ENCODE measurements at places on chromosomes 5 and 9.

DNA sequence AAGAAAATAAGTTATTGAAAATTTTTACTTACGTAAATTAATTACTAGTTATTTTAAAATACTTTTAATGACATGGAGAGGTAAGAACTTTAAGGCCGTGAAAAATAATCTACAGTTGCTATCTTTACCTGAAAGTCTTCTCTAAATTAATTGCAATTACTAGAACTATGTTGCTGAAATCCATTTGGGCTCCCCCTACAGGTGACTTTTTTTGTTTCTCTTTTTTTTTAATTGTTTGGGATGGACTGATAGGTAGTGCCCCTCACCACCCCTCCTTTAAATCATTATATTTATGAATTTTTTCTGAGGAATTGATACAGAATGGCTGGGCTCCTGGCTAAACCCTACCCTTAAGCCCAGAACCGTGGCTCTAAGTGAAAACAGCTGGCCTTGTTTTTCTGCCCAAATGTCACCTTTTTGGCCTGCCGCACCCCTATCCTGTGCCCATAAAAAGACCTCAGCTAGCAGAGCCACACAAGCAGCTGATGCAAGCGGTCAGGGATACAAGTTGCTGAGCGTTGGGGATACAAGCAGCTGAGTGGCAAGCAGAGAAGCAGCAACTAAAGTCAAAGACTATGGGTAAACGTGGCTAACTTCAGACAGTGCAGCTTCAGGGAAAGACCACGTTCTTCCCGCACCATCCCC is 315.2 kb upstream of the ACO1 start:
- DNase-seq: peak; percentile 4

DNA sequence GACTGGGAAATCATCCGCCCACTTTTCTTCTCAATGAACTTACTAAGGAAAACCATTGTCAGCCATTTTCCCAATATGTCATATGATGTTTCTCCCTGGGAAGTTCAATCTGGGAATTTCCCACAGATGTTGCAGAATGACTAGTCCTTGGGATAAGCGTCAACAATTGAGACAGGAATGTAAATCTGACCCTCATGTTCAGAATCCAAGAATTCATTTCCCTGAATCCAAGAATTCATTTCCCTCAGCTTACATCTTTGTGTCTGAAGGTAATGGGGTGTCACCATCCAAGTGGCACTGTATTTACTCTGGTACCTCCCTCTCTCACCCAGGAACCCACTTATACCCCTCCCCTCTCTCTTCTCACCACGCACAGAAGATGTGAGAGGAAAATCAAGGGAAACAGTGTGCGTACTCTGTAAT is 7.4 kb downstream of the KLF9 start:
- DNase-seq: no peak

DNA sequence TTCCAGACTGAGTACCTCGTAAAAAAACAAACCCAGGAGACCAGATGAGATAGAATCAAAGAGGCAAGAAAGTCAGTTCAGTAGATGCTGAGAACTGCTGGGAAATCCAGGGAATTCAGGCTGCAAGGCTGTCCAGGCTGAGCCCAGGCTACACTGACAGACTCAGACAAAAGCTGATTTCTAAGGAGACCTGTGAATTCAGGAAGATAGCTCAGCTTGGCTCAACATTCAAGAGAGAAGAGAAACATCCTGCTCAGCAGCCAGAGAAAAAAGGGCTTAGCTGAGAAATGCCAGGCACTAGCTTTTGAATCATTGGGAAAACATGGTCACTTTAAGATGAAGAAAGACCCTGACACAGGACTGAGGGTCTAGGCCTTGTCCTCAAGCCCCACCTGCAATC is 118.2 kb upstream of the SLC44A1 start:
- DNase-seq: no peak

DNA sequence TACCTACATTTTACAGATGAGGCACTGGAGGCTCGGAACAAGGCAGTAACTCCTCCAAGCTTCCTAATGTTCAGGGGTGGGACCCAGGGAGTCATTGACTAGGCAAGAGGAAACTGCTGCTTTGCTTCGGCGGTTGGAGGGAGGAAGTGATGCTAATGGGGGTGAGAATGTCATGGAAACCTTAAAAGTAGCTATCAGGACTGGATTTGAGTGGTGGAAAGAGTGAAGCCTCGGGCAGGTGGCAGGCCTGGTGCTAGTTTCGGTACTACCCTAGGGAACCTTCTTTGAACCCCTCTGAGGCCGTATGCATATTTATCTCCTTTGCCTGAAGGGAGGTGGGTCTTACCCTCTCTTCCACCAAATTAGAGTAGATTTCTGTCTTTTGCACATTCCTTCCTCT is 1.6 kb downstream of the BSPRY start:
- no peak for DNase-seq

GRCh38 chr5:72702881-72703434 is 113.5 kb upstream of the TNPO1 start:
- no peak for DNase-seq

- no peak for DNase-seq
Observed at GRCh38 chr5:33846851-33847250, 44.9 kb downstream of the ADAMTS12 start.

DNA sequence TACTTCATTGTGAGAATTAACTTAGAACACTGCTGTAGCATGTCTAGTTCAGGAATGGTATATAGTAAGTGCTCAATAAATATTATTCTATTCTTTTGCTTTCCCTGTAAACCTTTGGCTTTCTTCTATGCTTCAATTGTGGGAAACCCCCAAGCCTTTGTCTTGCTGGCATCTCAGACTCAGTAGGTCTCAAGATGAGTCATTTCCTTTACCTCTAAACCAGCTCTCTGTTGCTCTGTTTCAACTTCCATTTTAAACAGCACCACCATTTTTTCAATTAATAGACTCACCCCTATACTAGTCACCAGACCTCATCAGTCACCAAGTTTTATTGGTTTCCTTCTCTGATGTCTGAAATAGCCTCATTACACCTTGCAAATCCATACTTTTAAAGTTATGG is 43.5 kb downstream of the DMAC1 start:
- no peak for DNase-seq

DNA sequence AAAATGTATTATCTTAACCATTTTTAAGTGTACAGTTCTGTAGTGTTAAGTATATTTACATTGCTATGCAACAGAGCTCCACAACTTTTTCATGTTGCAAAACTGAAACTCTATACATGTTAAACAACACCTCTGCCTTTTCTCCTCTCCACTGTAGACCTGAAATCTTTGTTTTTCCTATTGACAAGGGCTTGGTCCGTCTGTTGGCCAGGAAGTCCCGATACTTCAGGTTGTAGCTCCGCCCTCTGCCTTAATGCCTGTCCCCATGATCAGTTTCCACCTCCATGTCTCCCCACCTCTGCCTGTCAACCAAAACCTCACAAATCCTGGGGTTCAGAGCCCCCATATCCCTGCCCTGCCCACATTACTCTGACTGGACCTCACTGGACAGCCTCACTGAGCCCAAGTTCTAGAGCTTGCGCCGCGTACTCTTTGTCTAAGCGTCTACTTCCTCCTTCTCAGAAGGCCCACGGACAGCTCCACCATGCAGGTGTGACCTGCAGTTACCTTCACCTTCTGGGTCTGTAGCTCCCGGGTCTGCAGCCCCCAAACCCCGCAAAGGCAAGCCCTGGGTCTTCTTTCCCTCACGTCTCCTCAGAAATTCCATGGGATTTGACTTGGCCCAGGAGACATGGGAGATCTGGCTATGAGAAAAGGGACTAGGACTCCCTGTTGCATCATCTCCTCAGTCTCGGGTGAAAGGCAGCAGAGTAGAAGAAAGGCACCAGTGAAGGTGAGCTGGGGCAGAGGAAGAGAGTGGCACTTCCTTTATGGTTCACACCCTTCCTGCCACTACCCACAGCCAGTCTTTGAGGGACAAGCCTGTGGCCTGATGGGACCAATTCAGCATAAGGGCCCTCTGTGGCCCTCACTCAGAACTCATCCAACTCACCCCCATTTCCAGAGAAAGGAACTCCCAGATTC is 8.0 kb downstream of the GLIPR2 start:
- no peak for DNase-seq

GRCh38 chr9:99762470-99762869 is 59.2 kb upstream of the NR4A3 start:
- DNase-seq: no peak

- DNase-seq: no peak
Observed at GRCh38 chr9:24381205-24381604, 164.5 kb downstream of the IZUMO3 start.

DNA sequence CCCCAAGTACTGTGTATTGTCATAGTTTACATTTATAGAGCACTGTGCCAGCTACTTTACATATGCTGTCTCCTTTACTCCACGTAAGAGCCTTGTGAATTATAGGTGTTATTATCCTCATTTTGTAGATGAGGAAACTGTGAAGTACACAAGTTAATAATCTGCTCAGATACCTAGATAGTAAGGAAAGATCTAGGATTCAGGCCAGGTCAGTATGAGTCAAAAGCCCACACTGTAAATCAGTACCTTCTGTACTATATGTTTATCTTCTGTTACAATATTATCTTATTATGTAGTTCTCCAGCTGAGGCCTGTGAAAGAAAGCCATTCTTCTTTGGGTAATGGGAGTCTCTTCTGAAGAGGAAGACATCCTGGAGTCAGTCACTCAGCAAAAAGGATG is 72.4 kb upstream of the TLX3 start:
- no peak for DNase-seq

DNA sequence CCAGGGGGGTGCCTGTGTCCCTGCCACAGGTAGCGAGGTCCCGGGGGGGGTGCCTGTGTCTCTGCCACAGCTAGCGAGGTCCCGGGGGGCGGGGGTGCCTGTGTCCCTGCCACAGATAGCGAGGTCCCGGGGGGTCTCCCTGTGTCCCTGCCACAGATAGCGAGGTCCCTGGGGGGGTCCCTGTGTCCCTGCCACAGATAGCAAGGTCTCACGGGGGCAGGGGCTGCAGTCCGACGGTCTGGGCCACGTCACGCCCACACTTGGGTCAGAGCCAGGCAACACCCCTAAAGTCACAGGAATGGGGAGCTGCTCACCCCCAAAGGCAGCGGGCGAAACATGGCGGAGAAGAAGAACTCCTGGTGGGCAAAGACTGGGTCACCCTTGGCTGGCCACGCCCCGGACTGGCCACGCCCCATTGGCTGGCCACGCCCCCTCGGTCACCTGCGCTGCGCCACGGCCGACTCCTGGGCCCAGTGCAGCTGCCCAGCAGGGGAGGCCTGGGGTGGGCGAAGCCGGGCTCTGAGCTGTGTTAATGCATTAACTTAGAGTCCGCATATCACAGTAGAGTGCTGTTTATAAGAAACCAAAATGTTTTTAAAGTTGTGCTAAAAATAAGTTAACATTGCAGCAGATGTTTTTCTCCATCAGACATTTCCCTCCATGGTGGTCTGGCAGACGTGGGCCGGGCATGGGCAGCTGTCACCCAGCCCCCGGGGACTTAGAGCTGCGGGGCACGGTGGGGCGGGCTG is 7.0 kb downstream of the NOXA1 start:
- peak; percentile 74 for DNase-seq

DNA sequence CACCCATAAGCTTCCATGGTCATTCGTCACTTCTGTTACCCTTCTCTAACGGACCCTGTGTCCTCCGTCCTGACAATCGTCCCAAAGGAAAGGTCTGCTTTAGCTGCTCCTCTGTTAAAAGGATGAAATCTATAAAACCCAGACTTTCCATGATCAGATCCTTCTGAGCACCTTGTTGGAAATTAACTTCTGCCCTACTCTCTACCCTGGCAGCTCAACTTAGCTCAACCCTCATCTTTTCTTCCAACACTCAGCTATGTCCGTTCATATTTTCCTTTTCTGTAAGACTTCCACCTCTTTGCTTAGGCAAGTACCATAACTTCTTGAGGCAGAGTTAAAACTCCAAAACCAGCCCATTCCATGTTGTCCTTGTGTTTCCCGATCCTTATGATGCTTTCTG is 205.4 kb downstream of the SPATA31A6 start:
- DNase-seq: no peak

DNA sequence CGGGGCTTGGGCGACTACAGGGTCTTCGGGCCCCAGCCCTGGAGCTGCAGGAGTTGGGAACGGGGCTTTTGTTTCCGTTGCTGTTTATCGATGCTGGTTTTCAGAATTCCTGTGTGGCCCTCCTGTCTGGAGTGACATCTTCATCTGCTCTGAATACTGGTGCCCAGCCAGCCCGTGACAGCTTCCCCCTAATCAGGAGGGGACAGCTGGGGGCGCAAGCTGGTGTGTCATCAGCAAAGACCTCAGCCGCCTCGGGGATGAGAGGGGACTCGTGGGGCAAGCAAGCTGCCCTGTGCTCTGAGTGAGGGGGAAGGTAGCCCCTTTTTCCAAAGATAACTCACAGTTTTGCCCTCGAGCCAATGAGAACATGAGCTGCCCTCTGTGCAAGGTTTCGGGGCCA is 110.7 kb downstream of the RXRA start:
- DNase-seq: no peak

DNA sequence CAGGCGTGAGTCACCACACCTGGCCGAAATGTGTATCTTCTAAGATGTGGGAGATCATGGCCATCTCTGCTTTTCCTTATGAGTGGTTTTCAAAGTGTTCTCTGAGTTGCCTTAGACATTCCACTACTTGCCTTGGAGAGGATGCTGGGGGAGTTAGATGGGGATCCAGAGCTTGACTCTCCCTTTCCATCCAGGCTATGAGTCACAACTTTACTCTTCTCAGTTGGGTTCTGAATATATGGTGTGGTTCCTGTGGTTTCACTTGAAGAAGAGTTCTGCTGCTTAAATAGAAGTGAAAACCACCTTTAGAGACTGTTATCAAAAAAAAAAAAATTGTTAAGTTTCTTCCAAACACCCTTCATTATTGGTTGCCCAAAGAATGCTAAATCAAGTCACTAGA is 217.6 kb downstream of the ZNF608 start:
- DNase-seq: no peak

GRCh38 chr9:91994422-91994821 is 44.4 kb upstream of the ROR2 start:
- DNase-seq: peak; percentile 61

- no peak for DNase-seq
Observed at GRCh38 chr5:178602752-178603151, 12.6 kb upstream of the COL23A1 start.

GRCh38 chr5:28403846-28404245 is 1365.5 kb upstream of the CDH9 start:
- no peak for DNase-seq

- no peak for DNase-seq
Observed at GRCh38 chr5:84378961-84379360, 5.7 kb downstream of the EDIL3 start.
